NCI-H1930 (cell line): ENCODE measurements at places on chromosomes 7 and 10.

DNA sequence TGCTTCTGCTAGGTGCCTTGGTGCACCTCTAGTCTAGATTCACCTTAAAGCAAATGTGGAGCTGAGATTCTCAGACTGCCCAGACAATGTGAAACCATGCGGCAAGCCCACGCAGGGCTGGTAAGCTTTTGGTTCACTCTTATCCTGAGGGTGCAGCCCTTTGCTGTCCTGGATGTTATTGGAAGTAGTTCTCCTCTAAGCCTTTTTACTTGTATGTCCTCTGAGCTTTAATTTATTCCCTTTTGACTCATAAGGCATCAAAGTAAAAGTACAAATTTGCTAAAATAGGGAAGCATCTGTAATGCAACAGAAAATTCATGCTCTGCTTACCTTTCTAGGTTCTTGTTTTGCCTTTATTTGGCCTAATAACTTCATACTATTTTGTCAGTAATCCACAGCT is 186.8 kb downstream of the MACC1 start:
- DNase-seq, result no peak

DNA sequence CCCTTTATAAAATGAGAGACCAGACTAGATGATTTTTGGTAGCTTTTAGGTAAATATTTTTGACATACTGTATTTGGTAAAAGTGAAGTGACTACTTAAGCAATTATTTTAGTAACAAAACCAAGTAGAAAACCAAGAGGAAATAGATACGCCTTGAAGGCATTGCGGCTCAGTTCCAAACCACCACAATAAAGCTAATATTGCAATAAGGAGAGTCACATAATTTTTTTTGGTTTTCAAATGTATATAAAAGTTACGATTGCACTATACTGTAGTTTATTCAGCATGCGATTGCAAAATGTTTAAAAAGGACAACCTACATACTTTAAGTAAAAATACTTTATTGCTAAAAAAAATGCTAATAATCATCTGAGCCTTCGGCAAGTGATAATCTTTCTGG is 581.7 kb upstream of the POT1 start:
- no peak for DNase-seq

DNA sequence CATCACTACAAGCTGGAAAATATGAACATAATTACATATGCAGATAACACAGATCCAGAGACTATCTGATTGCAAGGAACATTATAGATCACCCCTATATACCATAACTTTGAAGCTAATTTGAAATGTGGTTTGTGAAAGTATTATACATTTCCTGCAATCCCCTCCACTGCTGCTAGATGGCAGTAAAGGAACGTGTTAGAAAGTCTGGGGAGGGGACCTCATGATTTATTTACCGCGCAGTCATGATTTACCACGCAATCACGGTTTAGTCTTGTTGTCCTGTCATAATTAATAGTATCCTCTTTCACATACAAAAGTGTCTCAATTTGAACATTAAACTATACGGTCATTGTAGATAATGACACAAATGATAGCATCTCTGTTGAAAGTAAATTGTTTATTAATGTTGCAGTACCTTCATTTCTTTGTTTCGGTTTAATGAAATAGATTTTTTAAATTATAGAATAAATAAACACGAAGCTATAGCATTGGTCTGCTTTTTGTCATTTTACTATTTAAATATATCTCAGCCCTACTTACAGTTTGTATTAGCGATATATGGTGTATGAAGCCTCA is 145.3 kb upstream of the PRSS1 start:
- DNase-seq, result peak; percentile 76

DNA sequence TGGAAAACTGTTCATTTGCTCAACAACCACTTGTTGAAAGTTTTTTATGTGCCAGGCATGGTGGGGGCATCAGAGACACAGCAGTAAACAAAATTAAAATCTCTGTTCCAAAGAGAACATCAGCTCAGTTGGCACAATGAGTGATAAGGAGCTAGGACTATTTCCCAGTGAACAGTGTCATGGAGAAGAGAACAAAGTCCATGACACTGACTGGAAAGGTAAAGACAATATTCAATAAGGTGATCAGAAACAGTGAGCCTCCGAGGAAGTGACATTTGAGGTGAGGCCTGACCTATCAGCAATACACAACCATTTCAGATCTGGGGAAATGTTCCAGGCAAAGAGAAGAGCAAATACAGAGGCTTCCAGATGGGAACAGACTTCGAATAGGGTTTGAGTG is 14.6 kb downstream of the ACSL5 start:
- DNase-seq, result no peak

GRCh38 chr7:81842361-81842760 is 72.5 kb upstream of the HGF start:
- DNase-seq, result no peak

- no peak for DNase-seq
Observed at GRCh38 chr10:104333032-104333727, 5.1 kb downstream of the ITPRIP start.

GRCh38 chr10:44888886-44889285 is 22.3 kb upstream of the TMEM72 start:
- no peak for DNase-seq

- no peak for DNase-seq
Observed at GRCh38 chr7:7862393-7862792, 106.2 kb upstream of the GLCCI1 start.

GRCh38 chr10:10804998-10805740 is 212.5 kb upstream of the CELF2 start:
- no peak for DNase-seq

DNA sequence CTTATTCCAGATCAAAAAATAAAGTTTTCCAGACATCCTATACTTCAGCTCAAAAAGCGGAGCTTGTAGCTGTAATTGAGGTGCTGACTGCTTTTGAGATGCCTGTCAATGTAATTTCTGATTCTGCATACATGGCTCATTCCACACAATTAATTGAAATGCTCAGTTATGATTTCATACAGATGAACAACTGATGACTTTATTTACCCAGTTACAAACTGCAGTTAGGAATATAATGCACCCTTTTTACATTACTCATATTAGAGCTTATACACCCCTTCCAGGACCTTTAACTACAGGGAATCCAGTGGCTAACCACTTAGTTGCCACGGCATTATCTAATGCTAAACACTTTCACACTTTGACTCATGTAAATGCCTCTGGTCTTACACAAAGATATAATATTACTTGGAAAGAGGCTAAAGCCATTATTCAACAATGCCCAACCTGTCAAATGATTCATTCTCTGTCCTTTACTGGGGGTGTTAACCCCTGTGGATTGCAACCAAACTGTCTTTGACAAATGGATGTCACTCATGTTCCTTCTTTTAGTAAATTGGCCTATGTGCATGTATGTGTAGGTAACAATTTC is 147.3 kb downstream of the ZNF33B start:
- no peak for DNase-seq

DNA sequence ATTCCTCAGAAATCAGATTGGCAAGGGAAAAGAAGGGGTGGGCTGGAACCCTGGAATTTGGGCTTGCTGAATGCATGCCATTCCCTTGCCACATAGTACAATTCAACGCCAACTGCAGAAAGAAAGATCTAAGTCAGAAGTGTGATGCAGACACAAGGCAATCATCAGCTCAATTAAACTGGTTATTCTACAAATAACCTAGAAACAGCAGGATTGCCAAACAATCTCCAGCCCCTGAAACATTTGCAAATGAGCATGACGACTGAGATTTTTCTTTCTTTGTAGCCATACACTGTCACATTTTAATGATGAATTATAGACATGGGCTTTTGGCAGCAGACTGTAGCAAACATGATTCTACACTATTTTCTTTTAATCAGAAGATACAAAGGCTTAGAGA is 16.5 kb upstream of the CREB5 start:
- DNase-seq, result no peak

GRCh38 chr7:97499204-97499603 is 232.7 kb upstream of the TAC1 start:
- no peak for DNase-seq

GRCh38 chr10:83518779-83519178 is 620.5 kb upstream of the GHITM start:
- DNase-seq, result no peak

- no peak for DNase-seq
Observed at GRCh38 chr10:6195376-6195775, 7.4 kb upstream of the PFKFB3 start.

DNA sequence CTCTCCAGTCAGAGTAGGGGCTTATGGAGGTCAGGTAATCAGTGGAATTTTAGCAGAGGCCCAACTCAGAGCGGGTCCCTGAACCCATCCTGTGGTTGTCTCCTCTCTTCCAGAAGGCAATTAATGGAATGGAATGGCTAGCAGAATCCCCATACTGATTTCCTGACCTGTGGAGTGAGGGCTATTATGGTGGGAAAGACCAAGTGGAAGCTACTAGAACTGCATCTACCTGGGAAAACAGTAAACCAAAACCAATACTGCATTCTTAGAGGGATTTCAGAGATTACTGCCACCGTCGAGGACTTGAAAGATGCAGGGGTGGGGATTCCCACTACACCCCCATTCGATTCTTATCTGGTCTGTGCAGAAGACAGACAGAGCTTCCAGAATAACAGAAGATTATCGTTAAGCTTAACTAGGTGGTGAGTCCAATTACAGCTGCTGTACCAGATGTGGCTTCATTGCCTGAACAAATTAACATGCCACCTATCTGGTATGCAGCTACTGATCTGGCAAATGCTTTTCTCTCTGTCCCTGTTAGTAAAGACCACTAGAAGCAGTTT is 73.2 kb downstream of the LMBR1 start:
- DNase-seq, result no peak

- no peak for DNase-seq
Observed at GRCh38 chr7:132177708-132178401, 398.4 kb downstream of the PLXNA4 start.

DNA sequence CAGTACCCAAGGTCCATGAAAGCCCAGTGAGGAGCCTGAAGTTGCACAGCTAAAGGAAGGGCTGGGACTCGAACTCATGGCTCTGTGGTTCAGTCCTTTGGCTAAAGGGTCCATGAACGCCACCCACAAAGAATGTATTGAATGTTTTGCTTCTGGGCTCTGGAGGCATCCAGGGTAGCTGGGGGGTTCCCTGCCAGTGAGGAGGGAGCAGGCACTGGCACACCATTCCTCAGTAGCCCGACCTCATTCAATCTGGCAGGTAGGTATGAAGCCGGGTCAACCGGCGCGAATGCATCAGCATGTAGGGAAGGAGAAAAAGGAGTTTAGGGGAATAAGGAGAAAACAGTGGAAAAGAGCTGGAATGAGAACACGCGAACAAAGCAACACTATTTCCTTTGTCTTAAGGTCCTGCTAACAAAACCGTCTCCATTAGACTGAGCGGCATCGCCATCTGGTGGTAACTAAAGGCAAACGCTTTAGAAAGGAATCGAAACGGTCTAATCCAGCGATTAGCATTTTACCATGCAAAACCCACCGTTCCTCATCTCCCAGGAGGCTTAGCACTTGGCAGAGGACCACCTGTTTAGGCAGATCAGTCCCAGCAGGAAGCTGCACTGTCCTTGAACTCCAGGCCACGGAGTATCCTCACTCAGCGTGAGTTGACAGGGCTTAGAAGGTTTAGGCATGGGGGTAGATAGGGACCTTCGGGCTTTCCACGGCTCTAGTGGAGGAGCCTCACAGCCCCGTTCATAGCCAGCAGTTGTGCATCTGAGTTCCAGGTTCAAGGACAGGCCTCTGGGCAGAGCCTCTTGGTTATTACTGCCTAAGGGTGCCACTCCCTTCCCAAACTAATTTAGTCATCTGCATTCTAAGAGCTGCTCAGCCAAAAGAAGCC is 122.8 kb downstream of the UBE2H start:
- peak; percentile 47 for DNase-seq

DNA sequence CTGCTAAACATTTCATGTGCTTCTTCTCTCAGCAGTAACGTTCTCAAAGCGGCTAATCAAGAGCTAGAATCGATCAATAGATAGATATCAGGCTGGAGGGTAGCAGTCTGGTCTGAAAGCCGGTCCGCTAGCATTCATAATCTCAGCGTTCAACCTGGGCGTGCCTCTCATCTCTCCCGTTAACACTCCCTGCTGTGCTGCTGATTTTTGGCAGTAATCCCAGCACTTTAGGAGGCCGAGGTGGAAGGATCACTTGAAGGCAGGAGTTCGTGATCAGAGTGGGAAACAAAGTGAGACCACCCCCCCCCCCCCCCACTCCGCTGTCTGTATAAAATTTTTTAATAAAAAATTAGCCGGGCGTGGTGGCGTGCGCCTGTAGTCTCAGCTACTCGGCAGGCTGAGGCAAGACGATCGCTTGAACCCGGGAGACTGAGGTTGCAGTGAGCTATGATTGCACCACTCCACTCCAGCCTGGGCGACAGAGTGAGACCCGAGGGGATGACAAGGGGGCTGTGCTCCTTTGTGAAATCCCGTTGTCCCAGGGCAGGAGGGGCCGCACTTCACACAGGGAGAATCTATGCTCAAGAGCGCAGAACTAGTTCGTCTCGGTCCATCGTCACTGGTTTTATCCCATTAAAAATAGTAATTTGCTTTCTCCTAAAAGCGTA is 624 bp upstream of the CEP55 start:
- DNase-seq, result no peak

DNA sequence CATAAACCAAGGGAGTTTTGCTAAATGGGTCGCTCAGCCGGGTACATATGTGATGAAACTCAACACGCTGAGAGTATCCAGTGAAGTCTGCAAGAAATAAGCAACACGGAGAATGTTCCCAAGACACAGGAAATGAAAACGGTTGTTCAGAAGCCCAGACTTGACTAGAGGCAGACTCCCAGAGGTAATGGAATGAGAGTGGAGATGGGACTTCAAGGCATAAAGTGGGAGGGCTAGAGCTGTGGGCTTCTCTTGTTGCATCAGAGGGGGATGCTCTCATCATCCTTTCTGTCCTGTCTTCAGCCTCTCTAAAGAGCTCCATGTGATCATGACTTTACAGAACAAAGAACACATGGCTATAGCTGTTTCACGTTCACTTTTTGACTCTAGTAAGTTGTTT is 88.3 kb downstream of the BAMBI start:
- no peak for DNase-seq

- no peak for DNase-seq
Observed at GRCh38 chr7:143882604-143883078, 19.3 kb downstream of the TCAF1 start.

- DNase-seq, result no peak
Observed at GRCh38 chr7:122543891-122544290, 155.0 kb downstream of the RNF133 start.

- no peak for DNase-seq
Observed at GRCh38 chr7:95327356-95327755, 3.0 kb upstream of the PON1 start.

DNA sequence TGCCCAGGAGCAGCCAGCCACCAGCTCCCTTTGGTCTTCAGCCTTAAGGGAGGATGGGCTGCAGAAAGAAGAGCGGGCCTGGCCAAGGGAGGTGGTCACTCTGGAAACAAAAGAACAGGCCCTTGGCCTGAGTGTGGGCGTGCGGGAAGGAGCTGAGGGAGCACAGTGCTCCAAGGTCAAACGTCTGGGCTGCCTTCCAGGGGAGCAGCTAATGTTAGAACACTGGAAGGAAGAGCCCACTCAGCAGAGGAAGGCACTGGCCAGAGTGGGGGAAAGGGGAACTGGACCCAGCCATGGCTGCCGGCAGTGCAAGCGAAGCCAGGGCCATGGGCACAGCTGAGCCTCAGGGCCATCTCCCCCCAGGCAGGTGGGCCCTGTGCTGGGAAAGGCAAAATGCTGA is 42.7 kb downstream of the FAM53B start:
- no peak for DNase-seq
